ENCODE measurements at places on chromosomes 3 and 15. TPM values are rescaled to one million over a fixed set of nuclear protein-coding genes. Genes with fewer than 3 reads are reported as not detected.

The FAM227B gene
- 0.80 TPM for total RNA-seq

The SLC30A4 gene
- total RNA-seq, result 6.7 TPM

The TTLL13 gene
- total RNA-seq, result not detected

DNA sequence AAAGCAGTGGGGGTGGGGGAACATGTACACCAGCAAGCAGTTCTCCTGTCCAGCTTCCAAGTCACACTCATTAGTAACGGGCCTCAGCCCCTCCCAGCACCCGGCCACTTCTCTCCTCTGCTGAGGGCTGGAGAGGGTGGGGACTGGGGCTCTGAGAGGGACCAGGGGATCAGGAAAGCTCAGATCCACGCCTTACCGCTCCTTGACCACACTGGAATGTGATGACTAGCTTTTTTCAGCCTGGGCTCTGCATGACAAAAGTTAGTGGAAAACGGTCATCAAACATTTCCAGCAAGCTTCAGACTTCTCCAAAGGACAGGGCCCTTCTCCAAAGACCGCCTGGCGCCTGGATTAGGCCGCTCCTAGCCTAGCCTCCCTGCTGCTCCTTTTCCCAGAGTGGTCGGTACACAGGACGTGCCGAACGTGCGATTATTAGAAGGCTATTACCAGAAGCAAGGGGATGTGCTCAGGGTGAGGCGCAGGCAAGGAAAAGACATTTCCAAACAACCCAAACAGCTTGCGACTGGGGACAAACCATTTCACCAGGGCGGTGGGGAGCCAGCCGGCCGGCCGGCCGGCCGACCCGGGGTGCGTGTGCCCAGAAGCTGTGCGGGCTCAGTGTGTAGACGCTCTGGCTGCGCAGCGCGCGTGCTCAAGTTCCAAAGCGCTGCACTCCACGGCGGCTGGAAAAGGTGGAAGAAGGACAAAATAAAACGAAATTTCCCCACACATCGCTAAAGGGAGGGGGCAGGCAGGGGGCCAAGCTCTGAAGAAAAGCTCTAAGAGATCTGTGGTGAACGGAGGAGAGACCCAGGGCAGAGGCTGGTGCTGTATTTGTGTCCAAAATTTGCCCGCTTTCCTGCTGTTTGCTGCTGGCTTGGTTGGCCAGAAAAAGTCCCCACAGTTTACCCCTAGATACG lies 51.0 kb upstream of the SSR3 start:
- DNase-seq, result no peak

DNA sequence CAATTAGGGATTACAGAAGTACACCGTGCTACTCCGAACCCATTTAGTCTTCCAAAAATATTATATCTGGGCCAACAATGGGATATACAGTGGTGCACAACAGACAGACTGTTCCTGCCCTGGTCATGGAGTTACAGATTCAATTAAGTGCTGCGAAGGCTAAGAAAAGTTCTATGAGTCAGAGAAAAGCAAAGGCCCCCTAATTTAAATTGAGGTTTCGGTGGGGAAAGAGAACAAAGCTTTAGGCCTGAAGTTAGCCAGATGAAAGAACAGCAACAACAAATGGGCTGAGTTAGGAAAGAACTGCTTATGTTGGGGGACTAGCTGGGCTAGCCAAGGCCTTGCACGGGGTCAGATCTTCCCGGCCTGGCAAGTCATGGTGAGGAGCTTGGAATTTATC lies 131.8 kb downstream of the MDFIC2 start:
- DNase-seq, result no peak
